IMR-90 (cell line): ENCODE measurements at places on chromosomes 1 and 21.

DNA sequence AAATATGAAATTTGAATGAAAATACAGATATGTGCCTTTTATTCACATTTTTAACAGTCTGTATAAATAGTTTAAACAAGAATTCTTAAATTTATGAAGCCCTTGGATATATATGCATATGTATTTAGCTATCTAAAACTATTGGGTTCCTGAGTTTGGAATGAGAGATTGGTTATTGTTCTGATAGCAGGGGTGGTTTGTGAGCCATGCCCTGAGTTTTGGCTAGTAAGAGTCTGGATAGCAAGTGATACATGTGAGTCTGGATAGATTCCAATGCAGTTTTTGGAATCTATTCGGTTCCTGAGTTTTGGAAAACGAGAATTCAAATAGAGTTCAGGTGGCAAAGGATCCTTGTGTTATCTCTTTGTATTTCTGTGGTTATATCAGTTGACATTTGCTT, 2.8 kb downstream of the MAN1A2 start:
- DNase-seq = peak; percentile 6

GRCh38 chr1:25519624-25520023, 23.8 kb upstream of the LDLRAP1 start:
- DNase-seq = peak; percentile 84

- DNase-seq = peak; percentile 97
Observed at GRCh38 chr1:8061210-8061609, 35.1 kb upstream of the ERRFI1 start.

DNA sequence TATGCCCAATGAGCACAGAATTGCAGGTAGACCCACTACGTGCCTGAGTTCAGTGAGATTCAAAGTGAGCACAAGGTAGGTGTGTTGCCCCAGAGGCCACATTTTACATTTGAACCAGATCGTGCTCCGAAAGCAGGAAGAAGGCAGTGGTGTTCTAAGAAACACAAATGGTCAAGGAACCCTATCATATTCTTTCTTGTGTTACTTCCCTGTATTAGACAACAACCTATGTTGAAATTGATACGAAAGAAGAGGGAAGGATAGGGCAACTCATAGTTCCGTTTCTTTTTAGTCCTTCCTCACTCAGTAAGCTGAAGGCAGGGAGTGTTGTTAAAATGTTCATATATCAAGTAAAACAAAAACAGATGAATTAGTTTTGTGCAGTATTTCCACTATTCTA, 33.9 kb downstream of the OLFML2B start:
- DNase-seq = no peak

DNA sequence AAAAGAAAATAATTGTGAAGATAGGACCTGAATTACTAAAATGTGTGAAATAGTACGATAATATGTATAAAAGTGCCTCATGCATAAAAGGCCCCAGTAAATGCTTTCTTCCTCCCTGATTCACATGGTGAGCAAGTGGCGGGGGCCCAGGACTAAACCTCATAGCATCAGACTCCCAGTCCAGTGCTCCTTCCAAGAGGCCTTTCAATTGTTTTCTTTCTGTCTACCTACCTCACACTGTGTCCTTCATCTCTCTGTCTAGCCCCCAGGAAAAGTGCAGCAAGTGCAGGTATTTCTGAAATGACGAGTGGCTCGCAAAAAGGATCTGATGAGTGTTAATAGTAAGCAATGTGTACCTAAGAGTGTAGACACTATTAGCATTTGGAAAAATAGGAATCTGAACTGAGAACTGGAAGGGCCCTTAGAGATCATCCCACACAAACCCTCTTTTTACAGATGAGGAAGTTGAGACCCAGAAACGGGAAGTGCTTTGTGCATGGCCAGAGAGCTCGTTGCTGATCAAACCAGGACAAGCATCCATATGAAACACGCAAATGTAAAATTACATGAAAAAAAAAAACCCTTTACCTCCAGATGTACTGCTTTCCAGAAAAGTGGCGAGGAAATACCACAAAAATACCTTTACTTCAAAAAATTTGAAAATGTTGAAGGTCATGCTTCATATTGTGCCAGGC, 118.2 kb upstream of the HOOK1 start:
- DNase-seq = no peak

GRCh38 chr1:85681087-85681486, 27.1 kb downstream of the ZNHIT6 start:
- peak; percentile 68 for DNase-seq

DNA sequence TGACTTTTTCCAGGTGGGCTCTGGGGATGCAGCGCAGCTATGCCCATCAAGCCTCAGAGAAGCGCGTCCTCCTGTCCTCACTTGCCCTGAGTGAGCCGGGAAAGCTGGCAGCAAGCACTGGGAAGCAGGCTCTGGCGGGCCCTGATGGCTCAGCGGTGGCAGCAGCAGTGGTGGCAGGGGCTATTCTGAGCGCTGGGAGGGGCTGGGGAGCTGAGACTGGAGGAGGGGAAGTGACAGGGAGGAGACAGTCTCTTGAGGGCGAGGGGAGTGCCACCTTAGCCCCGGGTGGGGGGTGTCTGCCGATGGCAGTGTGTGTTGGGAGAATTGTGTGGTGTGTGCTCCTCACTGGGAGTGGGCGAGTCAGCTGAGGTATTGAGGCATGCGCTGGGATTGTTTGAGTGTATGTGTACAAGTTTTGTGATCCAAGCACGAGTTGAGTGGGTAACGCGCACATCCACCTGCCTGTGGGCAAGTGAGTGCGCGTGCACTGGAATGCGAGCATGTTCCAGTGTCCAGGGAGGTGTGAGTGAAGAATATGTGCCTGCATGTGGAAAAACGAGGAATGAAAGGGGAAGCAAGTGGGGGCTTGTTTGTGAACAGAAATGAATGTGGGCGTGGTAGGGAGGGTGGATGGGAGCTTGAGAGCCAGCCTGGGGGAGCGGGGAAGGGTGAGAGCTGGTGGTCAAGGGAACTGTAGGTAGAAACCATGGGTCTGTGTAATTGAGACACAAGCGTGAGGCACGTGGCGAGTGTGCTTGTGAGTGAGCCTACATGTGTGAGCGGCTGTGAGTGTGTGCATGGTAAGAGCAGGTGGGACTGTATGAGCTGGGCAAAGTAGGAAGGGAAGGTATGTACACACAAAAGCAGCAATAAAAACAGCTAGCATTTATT, 2.9 kb upstream of the FOXO6 start:
- DNase-seq = no peak

GRCh38 chr1:3779265-3779911, 6.8 kb downstream of the SMIM1 start:
- no peak for DNase-seq

DNA sequence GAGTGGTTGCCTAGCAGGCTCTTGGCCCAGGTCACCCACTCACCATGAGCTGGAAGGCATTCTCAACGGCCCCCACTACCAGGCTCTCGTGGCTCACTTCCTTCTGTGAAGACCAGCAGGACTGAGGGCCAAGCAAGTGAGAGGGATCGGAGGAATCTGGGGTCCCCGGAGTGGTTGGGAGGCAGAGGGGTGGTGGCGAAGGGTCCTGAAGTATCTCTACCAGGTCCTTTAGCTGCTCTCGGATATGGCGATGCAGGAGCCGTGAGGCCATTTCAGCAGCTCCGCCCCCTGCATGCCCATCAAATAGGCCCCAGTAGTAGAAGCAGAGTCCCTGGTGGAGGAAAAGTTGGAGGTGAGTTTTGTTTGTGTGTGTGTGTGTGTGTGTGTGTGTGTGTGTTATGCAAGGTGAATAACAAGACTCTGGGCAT, 2.4 kb downstream of the PPM1J start:
- no peak for DNase-seq
